Hippocampal formation (tissue), 2 donors: ENCODE measurements at places on chromosomes 11 and 22.

GRCh38 chr11:62419943-62420342, 1.1 kb downstream of the SCGB1A1 start:
- no peak for DNase-seq

- DNase-seq: peak; percentile 36
These were observed 99.9 kb upstream of the FGF3 start for GRCh38 chr11:69918938-69919650.

GRCh38 chr11:85682330-85683305, 3.4 kb downstream of the CCDC89 start:
- DNase-seq: peak; percentile 71

DNA sequence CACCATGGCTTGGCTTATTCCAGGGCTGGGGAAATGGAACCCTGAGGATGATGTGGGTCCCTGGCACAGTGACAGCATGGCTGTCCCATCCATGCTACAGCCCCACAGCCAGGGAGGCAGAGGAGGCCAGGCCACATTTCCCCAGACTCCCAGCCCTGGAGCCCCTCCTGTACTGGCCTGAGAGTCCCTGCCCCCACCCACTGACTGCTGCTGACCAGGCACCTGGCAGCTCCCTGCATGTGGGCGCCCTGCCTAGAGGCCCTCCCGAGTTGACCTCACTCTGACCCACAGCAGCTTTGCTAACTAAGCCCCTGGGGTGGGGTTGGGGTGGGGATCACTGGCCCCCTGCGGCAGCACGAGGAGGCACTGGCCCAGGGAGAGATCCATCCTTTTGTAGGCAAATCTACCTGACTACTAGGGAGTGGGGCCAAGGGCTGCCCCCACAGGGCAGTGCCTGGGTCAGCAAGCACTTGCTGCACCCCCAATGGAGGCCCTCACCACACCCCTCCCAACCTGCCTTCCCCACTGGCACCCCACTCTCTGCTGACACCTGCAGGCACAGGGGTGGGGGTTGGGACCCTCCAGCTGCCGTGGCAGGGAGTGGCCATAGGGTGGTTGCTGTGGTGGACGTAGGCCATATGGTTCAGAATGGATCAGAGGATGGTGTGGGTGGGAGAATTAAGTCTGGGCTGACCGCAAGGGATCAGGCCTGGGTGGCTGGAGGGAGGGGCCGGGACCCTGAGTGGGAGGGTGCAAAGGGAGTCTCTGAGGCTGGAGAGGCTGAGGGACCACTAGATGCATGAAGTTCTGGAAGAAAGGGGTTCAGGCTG, 17.4 kb downstream of the ARVCF start:
- DNase-seq: no peak

DNA sequence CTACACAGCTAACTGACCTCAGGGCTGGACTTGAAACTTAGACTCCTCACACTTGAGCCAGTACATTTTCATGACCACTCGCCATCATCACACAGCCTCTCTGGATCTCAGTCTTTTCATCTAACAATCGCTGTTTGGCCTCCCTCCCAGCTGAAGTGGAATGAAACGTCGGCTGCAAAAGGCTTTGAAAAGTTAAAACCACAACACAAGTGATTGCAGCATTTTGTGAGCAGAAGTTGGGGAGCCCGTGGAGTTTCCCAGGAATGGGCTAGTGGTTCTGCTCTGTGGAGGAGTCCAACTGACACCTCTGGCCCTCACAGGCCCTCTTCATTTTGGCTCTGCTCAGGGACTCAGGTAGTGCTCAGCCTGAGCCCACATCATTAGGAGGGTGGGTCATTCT, 35.9 kb upstream of the TRIM29 start:
- no peak for DNase-seq

GRCh38 chr22:31445642-31446041, 44.0 kb downstream of the EIF4ENIF1 start:
- DNase-seq: no peak

GRCh38 chr22:48089601-48090331, 1327.3 kb downstream of the TBC1D22A start:
- DNase-seq: no peak

- DNase-seq: no peak
These were observed 5.3 kb upstream of the EFCAB6 start for GRCh38 chr22:43817402-43817801.

GRCh38 chr11:121452609-121453150, at the start of gene SORL1-AS1:
Gene SORL1-AS1 (minus strand): TSS chr11:121452967.
- no peak for DNase-seq

- DNase-seq: no peak
These were observed 840.2 kb upstream of the CNTN5 start for GRCh38 chr11:98180511-98180910.

GRCh38 chr11:79119491-79120284, 321.1 kb downstream of the TENM4 start:
- peak; percentile 49 for DNase-seq

DNA sequence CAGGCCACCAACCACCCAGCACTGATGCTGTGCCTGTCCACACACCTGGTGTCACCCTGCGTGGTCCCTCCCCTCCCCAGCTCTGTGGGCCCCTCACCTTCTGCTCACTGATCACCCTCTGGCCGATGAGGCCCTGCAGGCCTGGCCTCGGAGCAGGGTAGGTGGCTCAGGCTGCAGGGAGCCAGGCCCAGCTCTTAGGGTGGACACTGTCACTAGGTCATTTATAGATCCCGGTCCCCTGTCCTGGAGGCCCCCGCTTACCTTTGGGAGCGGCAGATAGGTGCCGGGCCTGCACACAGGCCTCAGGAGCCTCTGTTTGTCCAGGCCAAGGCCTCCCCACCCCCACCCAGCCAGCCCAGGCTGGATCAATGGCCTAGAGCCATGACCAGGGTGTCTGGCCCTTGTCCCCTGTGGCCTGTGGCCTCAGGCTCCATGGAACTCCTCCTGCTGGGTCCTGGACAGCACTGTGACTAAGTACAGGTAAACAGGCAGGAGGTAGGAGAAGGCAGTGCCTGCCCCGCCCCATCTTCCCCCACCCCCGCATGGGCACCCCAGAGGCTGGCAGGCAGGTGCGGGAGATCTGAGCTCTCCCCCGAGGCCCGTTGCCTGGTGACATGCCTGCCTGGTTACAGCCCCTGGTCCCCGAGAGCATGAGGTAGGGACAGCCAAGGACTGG, at the start of gene TMPRSS6:
TSS of gene TMPRSS6 (minus strand) at position 472 of the 676 bp plus-strand sequence. CDS start 6,296 bp downstream, outside the sequence.
- no peak for DNase-seq

DNA sequence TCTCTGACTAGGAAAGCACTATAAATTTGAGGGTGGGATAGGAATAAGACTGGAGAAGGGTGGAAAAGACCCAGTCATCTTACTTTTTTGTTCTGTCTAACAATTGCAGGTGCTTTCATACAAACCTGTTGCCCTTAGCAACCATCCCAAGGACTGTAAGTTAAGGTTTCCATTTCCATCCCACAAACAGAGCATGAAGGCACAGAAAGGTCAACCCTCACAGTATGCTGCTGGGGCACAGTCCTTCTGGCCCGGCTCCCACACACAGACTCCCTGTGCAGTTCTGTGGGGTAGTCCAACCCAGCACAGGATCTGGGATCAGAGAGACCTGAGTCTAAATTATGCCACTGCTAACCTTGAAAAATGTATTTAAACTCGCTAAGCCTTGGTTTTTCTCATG, 38.4 kb upstream of the ETS1 start:
- no peak for DNase-seq

DNA sequence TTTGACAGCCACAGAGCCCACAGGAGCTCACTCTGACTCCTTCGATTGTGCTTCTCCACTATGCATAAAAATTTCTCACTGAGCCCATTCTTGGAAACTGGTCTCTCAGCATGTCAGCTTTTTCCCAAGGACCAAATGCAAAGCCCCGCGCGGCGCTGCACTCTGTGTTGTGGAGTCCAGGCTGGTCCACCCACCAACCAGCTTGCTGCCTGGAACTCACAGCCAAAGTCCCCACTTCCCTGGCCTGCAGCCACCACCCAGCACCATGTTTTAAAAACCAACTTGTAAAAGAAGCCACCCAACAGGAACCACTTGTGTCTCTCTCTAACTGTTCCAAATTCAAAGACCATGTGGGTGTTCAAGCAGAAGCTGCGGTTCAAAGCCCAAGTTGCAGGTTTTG, 124.4 kb downstream of the SPATA19 start:
- no peak for DNase-seq

DNA sequence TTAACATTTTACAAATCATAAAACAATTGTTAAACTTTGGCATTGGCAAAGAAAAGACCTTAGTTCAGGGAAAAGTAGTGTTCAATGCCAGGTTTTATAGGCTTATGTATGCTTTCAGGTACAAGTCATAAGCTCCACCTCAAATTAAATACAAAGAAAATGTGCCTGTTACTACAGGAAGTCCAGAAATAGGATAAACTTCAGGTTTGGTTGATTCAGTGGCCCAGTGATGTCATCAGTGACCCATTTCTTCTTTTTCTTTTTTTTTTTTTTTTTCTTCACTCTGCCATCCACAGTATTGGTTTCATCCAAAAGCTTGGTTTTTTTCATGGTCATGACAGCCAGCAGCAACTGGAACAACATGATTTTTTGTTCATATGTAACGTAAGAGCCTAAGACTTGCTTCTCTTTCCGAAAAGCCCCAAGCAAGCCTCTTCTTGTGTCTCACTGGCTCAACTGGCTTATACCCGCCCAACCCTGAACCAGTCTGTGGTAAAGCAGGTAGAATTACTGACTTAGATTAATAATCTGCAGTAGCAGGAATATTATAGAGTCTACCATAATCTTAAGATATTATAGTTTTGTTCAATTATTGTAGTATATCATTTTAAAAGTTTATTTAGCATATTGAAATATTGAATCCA, 46.2 kb downstream of the TTC17 start:
- no peak for DNase-seq

- no peak for DNase-seq
These were observed 390 bp upstream of the TMEM151A start for GRCh38 chr11:66291303-66291705.

GRCh38 chr11:116030697-116031331, 526.6 kb upstream of the CADM1 start:
- DNase-seq: no peak
